Naive thymus-derived CD8-positive, alpha-beta T cell (primary cell): ENCODE measurements at places on chromosomes 6 and 20.

DNA sequence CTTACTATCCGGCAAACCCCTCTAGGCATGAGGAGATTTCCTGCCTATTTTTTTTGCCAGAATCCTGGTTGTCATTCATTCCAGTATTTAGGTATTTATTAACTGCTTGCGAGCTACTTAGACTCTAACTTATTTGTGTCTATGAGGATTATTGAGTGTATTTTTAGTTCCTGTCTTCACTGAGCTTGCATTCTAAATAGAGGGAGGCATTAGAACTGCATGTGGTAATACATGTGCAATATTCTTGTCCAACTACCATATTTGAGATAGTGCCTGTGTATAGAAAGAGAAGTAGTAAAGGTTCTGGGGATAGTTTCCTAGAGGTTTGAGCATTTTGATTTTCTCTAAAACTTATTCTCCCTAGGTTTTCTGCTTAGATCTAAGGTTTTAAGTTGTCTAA is 308.9 kb downstream of the EYA4 start:
- DNase-seq: no peak

DNA sequence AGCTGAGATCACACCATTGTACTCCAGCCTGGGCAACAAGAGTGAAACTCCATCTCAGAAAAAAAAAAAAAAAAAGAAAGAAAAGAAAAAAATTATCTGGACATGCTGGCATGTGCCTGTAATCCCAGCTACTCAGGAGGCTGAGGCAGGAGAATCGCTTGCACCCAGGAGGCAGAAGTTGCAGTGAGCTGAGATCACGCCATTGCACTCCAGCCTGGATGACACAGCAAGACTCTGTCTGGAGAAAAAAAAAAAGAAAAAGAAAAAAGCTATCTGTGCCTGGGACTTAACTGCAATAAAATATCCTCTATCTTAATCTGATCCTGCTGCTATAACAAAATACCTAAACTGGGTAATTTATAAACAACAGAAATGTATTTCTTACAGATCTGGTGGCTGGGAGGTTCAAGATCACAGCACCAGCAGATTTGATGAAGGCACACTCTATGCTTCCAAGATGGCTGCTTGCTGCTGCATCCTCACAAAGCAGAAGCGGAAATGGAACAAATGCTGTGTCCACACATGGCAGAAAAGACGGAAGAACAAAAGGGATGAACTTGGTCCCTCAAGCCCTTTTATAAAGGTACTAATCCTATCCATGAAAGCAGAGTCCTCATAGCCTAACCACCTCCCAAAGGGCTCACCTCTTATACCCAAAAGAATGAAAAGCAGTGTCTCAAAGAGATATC is 273.3 kb upstream of the JARID2 start:
- no peak for DNase-seq

DNA sequence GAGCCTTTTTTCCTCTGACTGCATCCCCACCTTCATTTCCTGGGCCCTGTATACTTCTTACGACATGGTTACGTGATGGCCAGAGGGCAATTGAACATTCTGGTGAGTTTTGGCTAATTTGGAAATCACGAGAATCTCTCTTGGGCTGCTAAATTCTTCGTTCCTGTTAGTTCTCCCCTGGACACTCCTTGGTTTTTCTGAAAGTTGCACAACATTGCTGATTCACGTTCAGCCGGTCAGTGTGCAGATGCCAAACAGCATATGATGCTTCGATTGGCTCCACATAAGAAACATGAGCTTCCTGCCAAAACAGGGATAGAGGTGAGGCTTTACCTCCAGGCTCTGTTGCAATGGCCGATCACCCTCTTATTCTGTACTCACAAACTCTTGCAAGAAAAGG is 119.4 kb upstream of the LY86 start:
- no peak for DNase-seq

DNA sequence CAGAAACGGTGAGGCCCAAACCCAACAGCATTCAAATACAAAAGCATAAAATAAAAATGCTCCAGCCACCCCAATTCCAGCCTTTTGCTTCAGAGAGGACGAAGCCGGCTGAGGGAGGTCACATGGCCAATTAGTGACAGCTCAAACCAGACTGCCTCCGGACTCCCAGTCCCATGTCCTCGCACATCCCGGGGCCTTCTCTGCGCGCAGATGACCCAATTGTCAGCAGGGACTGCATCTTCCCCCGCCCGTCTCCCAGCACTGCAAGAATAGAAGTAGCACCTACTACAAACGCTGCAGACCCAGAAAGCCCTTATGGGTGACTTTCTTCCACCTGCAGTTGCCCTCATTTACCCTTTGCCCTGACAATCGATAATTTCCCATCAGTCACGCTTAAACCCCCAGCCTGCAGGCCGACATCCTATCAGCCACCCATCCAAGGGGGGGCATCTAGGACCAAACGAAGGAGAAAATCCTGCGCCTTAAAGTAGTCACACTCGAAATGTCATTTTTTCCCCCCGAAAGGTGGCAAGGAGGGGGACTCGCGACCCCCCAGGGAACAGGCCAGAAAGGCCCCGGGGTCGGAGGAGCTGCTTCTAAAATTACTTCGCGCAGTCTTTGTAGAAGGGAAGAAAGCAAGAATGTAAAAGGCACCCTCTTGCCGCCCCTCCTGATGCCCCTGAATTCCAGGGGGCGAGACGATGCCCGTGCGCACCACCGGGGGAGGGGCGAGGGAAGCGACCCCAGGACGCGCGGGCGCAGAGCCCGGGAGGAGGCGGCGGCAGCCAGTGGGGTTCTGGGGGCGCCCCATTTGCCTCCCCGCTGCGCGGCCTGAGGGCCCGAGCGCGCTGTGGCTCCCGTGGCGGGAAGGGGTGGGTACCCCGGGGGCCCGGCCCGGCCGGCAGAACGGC is 792 bp downstream of the SLC23A2 start:
- DNase-seq: no peak

DNA sequence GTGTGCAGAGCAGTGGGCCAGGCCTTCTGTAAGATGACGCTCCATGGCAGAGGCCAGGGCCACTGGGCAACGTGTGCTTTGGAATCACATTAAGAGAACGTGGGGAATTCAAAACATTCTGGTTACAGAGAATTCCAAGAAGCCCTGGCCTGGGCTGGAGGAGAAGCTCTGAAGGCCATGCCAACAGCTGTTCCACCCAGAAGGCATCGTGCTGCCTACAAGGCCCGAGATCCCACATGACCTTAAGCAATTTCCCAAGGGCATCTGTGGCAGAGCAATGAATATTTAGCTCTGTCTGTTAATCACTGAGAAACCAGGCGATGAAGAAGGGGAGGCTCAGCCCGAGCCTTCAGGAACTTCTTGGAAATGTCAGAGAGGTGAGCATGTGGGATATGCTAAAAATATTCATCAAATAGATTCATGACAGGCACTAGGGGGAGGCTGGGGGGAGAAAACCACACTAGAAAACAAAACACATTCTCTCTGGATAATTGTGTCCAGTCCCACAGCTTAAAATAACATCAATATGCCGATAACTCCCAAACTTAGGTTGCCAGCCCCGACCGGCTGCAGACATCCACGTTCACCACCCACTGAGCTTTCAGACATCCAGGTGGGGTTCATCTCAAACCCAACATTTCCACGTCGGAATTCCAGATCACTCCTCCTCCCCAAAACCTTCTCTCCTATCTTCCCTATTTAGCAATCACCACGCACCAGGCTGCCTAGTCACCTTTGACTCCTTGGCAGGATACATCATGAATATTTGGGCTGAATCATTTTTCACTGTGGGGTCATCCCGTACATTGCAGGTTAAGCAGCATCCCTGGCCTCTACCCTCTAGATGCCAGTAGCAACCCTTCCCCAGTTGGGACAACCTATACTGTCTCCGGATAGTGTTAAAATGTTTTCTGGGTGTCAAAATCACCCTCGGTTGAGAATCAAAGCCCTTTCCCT is 6.6 kb downstream of the SULF2 start:
- DNase-seq: no peak

- DNase-seq: no peak
These were observed 193.0 kb upstream of the ZNF217 start for GRCh38 chr20:53786445-53787267.

- no peak for DNase-seq
These were observed 38.3 kb downstream of the MAPK14 start for GRCh38 chr6:36065916-36066315.

- no peak for DNase-seq
These were observed 83.8 kb upstream of the ELOVL5 start for GRCh38 chr6:53432318-53433161.

- DNase-seq: no peak
These were observed 191.6 kb downstream of the ADAT2 start for GRCh38 chr6:143258945-143259344.

- no peak for DNase-seq
These were observed 17.4 kb downstream of the PRPH2 start for GRCh38 chr6:42704937-42705374.

DNA sequence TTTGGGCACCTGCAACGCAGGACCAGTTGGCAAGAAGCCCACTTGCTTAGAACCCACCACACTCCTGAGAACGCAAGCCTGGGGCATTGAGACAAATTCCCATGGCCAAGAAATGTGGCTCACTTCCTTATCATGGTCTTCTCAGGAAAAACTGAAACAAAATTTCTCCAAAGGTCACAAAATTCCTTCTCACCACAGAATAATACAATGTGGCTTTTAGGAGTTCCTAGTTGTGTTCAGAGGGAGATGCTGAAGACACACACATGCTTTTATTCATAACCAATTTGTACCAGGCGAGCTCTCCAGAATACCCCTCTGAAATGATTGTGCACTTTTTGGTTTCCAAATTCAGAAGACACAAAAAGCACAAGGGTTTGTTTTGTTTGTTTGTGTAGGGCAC is 31.6 kb downstream of the ADTRP start:
- DNase-seq: no peak

DNA sequence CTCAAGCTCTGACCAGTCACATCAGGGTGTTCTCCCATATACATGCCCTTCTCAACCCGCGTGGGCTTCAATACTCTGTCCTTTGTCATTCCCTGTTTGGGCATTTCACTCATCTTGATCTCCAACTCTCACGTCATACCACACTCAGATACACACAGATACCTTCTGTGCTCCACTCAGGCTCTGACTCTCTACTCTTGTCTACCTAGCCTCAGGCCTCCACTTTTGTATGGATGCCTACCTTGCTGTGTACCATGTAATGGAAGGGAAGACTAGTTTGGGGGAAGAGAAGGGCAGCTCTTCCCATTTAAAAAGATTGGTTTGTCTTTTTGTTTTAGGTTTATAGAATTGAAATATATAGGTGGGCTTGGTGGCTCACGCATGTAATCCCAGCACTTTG is 48.6 kb downstream of the ASXL1 start:
- no peak for DNase-seq

- DNase-seq: no peak
These were observed 33.3 kb downstream of the PRR18 start for GRCh38 chr6:166274739-166275370.

DNA sequence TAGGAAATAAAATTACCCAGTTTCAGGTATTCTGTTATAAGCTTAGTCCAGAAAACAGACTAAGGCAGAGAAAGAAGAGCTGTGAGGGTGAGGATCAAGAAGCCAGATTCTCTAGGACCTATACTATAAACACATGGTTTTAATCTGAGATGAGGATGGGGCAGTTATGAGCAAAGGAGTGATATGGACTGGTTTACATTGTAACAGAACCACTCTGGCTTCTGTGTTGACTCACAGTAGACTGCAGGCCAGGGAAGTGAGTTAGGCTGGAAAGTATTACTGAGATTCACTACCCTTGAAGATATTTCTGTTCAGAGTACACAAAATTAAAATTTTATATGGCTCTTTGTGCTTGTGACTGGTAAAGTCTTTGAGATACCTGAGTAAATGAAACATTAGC is 3.2 kb upstream of the RWDD1 start:
- DNase-seq: no peak

DNA sequence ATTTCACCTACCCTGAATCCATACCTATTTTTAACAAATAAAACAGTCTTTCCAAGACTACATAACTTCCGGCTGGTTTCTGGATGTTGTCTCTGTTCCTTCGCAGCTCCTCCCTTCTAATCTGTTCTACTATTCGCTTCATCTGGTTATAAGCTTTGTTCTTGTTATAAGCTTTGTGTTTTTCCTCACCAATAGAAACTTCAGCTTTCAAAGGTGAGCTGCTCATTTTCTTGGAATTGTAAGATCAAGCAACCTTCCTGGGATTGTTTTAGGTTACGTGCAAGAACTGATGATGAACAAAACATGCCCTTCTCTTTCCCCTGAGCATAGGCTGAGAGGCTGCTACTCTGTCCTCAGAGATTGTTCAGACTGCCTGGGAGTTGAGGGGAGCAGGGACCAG is 2.1 kb downstream of the GFOD1 start:
- no peak for DNase-seq

- DNase-seq: no peak
These were observed 214.4 kb upstream of the PRND start for GRCh38 chr20:4507288-4507719.

DNA sequence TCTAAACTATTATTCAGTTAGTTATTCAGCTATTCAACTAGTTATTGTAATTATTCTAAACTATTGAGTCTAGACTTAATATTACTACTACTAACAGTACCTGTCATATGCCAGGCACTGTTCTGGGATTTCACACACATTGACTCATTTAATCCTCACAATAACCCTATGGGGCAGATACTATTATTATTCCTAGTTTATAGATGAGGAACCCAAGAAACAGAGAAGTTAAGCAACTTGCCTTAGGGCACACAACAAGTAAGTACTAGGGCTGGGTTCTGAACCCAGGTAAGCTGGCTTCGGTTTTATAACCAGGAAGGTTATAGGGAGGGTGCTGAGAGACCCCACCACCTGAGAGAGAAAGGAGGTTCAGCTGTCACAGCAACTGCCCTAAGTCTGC is 7.8 kb downstream of the TEAD3 start:
- DNase-seq: no peak

DNA sequence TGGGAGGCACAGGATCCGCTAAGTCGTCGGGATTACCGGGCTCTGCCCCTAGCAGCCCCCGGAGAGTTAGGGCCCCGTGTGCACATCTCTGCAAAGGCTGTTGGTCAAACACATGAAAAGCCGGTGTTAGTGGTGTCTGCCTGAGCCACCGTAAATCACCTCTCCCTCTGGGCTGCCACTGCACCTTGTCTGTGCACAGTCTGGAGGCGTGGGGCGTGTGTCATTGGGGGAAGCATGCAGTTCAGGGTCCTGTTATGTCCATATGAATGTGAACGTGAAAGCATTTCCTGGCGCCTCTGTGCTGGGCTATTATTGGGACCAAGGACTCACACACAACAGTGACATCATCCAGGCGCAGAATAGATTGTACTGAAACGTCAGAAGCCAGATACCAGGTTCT is 305.6 kb downstream of the NRN1 start:
- no peak for DNase-seq

- no peak for DNase-seq
These were observed 296.5 kb upstream of the SLC35B3 start for GRCh38 chr6:8731874-8732273.

- no peak for DNase-seq
These were observed 57.0 kb downstream of the MAP1LC3A start for GRCh38 chr20:34615477-34615876.

GRCh38 chr6:43265564-43265963 is 22.3 kb downstream of the TTBK1 start:
- no peak for DNase-seq

DNA sequence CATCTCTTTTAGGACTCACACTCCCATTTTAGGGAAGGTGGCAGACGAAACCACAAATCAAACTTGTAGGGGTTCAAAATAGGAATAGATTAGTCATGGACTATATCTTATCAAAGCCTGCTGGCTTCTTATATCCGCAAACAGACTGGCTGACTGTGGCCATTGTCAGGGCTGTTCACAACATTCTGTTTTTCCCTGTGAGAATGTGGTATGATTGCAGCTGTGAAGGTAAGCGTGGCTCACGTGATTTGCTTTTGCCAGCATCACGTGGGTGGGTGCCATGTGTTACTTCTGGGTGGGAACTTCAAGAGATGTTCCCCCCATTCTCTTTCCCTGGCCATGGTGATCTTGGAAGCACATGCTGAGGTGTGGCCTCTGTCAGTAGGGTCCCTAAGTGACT is 5.9 kb downstream of the IP6K3 start:
- DNase-seq: peak; percentile 16
